ENCODE measurements at places on chromosomes 6 and 20. TPM values are rescaled to one million over a fixed set of nuclear protein-coding genes. Genes with fewer than 3 reads are reported as not detected.

- peaks cover 35% of the 10 kb centered on the region for H3K27me3 ChIP-seq
- H3K4me1 ChIP-seq = no peaks in the 10 kb centered on the region
- H3K27ac ChIP-seq = no peak overlapping the region
- no peaks in the 10 kb centered on the region for H3K36me3 ChIP-seq
- no peak for DNase-seq
- no peak overlapping the region for H3K4me3 ChIP-seq
These were observed 512.4 kb downstream of the CD83 start for GRCh38 chr6:14630016-14630415.

GRCh38 chr6:130720076-130720715 lies 107.0 kb upstream of the SMLR1 start:
- H3K36me3 ChIP-seq = no peaks in the 10 kb centered on the region
- no peak overlapping the region for H3K27ac ChIP-seq
- no peak overlapping the region for H3K4me3 ChIP-seq
- no peaks in the 10 kb centered on the region for H3K4me1 ChIP-seq

DNA sequence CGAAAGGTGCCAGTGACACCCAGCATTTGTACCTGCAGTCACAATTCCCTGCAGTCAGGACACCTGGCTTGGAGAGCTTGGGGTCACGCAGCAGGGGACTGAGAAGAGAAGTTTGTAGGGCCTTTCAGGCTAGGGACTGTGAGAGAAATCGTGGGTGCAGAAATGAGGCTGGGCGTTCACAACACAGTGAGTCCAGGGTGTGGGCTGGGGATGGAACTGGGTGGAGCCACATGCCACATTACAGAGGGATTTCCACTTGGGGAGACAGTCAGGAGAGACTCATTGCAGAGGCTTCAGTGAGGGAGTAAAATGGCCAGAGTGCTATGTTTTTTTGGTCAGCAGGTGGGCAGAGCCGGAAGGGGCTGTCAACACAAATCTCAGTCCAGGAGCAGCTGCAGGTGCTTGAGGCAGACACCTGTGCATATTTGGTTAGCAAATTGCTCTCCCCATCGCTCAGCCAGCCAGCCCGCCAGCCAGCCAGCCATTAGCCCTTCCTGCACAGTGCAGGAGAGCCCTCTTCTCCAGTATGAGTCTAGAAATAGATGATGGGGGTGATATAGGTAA lies 7.4 kb downstream of the ITPR3 start:
- H3K4me1 ChIP-seq = peaks cover 45% of the 10 kb centered on the region
- H3K4me3 ChIP-seq = no peak overlapping the region
- no peak for DNase-seq
- no peaks in the 10 kb centered on the region for H3K36me3 ChIP-seq

DNA sequence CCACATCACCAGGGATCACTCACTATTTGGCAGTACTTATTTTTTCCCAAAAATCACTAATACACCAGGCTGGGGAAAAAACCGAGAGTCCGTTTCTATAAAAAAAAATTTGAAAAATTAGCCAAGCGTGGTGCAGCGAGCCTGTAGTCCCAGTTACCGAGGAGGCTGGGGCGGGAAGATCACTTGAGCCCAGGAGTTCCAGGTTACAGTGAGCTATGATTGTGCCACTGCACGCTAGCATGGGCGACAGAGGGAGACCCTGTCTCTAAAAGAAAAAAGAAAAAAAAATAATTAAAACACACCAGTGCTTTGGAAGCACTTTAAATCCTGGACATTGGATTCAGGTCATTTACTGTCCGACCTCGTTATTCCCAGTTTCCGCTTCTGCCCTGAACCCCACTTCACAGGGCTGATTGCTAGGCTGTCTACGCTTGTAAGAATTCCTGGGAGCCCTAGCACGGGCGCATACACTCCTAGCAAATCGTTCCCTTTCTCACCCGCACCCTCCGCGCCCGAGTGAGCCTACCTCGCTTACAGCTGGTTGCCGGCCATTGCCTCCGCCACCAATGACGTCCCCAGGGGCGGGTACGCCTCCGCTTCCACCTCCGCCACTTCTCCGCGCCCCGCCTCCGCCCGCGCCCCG lies at the start of gene TPMT:
TPMT (minus strand) TSS at position 571 of the 643 bp plus-strand sequence. CDS start 5,950 bp downstream, outside the sequence.
- peaks cover 16% of the 10 kb centered on the region for H3K4me1 ChIP-seq
- peaks cover under 1% of the 10 kb centered on the region for H3K36me3 ChIP-seq
- no peak for DNase-seq
- no peaks in the 10 kb centered on the region for H3K27me3 ChIP-seq
- peak within 1 kb of the TSS; percentile 98 for H3K4me3 ChIP-seq

DNA sequence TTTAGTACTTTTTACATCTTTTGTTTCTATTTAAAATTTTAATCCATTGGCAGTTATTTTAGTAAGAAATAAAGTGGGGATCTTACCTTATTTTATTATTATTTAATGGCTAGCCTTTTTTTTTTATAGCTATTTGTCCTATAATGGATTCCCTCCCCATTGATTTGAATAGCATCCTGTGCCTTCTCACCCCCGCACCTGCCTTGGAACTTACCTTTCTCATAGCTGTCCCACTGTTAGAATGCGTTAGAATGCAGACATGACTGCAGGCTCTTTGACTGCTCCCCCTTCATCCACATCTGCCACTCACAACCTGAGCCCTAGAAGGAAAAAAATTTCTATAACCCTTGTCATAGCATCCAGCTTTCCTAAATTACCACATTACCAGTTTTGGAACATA lies 9.1 kb downstream of the PKIB start:
- no peak for DNase-seq
- no peak overlapping the region for H3K27ac ChIP-seq
- H3K27me3 ChIP-seq = no peaks in the 10 kb centered on the region
- peaks cover 1% of the 10 kb centered on the region for H3K36me3 ChIP-seq
- H3K4me3 ChIP-seq = no peak overlapping the region

DNA sequence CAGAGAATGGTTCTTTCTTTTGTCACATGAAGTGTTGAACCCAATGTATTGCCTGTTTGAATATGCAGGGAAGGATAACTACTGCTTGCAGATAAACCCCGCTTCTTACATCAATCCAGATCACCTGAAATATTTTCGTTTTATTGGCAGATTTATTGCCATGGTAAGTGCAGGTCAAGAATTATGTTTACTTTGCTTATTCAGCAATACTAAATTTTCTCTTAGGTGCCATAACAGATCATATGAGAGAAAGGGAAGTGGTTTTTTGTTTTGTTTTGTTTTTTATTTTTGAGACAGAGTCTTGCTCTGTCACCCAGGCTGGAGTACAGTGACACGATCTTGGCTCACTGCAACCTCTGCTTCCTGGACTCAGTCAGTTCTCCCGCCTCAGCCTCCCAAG lies 36.6 kb upstream of the DYNLRB1 start:
- no peak overlapping the region for H3K4me3 ChIP-seq
- H3K27me3 ChIP-seq = no peaks in the 10 kb centered on the region
- H3K36me3 ChIP-seq = peaks cover 53% of the 10 kb centered on the region
- H3K4me1 ChIP-seq = no peaks in the 10 kb centered on the region

- no peaks in the 10 kb centered on the region for H3K27me3 ChIP-seq
- H3K4me3 ChIP-seq = peak overlapping the region; percentile 35
These were observed 235.2 kb downstream of the SYNE1 start for GRCh38 chr6:152401978-152402377.

GRCh38 chr20:47220161-47220582 lies 136.3 kb downstream of the ZMYND8 start:
- H3K4me3 ChIP-seq = no peak overlapping the region
- DNase-seq = no peak
- no peak overlapping the region for H3K27ac ChIP-seq
- peaks cover 3% of the 10 kb centered on the region for H3K4me1 ChIP-seq
- H3K36me3 ChIP-seq = peaks cover 69% of the 10 kb centered on the region
- no peaks in the 10 kb centered on the region for H3K27me3 ChIP-seq

GRCh38 chr6:106908386-106908840 lies 66.1 kb downstream of the CD24 start:
- H3K27me3 ChIP-seq = peaks cover 6% of the 10 kb centered on the region
- H3K36me3 ChIP-seq = no peaks in the 10 kb centered on the region
- H3K27ac ChIP-seq = no peak overlapping the region
- no peak for DNase-seq

GRCh38 chr20:2617099-2617714 lies 35.2 kb upstream of the NOP56 start:
- H3K4me3 ChIP-seq = no peak overlapping the region
- H3K27me3 ChIP-seq = peaks cover 42% of the 10 kb centered on the region
- no peak overlapping the region for H3K27ac ChIP-seq
- DNase-seq = no peak
- no peaks in the 10 kb centered on the region for H3K36me3 ChIP-seq

- H3K36me3 ChIP-seq = no peaks in the 10 kb centered on the region
- no peak overlapping the region for H3K4me3 ChIP-seq
- peak; percentile 81 for DNase-seq
- no peak overlapping the region for H3K27ac ChIP-seq
- no peaks in the 10 kb centered on the region for H3K4me1 ChIP-seq
These were observed 182.4 kb downstream of the DLL1 start for GRCh38 chr6:170108456-170108855.

Gene ADAM33
- 34.7 TPM for total RNA-seq

DNA sequence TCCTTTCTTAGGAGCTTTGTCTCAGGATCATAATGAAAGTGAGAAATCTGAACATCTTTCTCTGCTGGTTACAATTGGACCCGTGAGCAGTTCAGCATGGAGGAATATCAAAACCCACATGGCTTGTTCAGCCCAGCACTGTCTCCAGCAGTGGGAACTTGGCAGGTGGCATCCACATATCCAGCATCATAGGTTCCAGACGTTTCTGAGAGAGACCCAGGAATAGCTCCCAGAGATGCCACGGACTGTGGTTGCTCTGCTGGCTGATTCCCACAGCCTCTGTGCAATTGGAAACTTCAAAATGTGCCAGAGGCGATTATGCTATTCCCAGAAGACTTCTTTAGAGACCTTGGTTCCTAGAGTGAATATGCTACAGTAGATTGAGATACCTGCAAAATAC lies 76.4 kb downstream of the PHACTR2 start:
- no peak for DNase-seq
- H3K4me1 ChIP-seq = peaks cover 47% of the 10 kb centered on the region
- H3K36me3 ChIP-seq = peaks cover 60% of the 10 kb centered on the region

GRCh38 chr6:151731313-151731712 lies 76.2 kb upstream of the ESR1 start:
- DNase-seq = no peak
- no peaks in the 10 kb centered on the region for H3K27me3 ChIP-seq
- H3K4me1 ChIP-seq = no peaks in the 10 kb centered on the region
- H3K36me3 ChIP-seq = no peaks in the 10 kb centered on the region
- H3K4me3 ChIP-seq = no peak overlapping the region
- H3K27ac ChIP-seq = no peak overlapping the region

Gene CD109
- total RNA-seq = 14.3 TPM

GRCh38 chr20:36585410-36586125 lies 12.2 kb downstream of the TGIF2 start:
- H3K4me3 ChIP-seq = no peak overlapping the region
- no peaks in the 10 kb centered on the region for H3K27me3 ChIP-seq
- no peak for DNase-seq
- H3K27ac ChIP-seq = no peak overlapping the region
- H3K4me1 ChIP-seq = peaks cover 16% of the 10 kb centered on the region
